Stimulated activated CD8-positive, alpha-beta memory T cell treated with anti-CD3 and anti-CD28 coated beads, Interleukin-15, amount 100 ng/mL, for 1 hour (primary cell): ENCODE measurements at places on chromosomes 3 and 15.

- no peak for DNase-seq
These were observed 44.9 kb upstream of the MANF start for GRCh38 chr3:51340013-51340829.

GRCh38 chr15:47095833-47096232, 621.5 kb upstream of the SEMA6D start:
- no peak for DNase-seq

- no peak for DNase-seq
These were observed 172.2 kb downstream of the SLC9A9 start for GRCh38 chr3:143676021-143676420.

DNA sequence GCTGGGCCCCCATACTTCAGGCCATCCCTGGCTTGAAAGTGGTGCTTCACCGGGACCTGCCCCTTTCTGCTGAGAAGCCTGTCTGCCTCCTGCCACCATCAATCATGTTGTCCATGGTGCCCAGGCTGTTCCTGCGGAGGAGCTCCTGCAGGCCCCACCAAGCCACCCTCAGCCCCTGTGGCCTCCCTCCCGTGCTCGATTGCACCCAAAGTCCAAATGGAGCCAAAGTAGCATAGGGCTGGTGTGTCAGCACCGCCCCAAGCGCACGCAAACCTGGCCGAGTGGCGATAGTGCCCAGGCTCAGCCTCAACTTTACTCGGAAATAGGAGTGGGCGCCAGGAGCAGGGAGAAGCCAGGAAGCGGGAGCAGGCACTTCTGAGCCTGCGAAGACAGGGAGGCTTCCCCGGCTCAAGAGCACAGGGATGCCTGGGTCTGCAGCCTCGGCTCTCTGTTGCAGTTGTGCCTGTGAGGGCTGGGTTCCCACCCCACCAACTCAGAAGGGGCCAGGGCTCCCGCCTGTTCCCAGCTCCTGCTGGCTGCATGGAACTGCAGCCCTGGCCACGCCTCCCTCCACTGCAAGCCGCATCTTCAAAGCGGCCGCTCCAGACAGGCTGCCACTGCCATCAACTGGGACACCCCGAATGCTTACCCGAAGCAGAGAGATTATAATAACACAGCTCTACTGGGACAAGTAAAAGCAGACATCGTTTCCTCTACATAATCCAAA, 203.0 kb downstream of the ARRDC4 start:
- DNase-seq: no peak

GRCh38 chr3:4752201-4753072, 226.8 kb upstream of the BHLHE40 start:
- DNase-seq: no peak

- DNase-seq: no peak
These were observed 34.8 kb downstream of the MCCC1 start for GRCh38 chr3:183064475-183064874.
